ENCODE measurements at places on chromosomes 7 and 10.

DNA sequence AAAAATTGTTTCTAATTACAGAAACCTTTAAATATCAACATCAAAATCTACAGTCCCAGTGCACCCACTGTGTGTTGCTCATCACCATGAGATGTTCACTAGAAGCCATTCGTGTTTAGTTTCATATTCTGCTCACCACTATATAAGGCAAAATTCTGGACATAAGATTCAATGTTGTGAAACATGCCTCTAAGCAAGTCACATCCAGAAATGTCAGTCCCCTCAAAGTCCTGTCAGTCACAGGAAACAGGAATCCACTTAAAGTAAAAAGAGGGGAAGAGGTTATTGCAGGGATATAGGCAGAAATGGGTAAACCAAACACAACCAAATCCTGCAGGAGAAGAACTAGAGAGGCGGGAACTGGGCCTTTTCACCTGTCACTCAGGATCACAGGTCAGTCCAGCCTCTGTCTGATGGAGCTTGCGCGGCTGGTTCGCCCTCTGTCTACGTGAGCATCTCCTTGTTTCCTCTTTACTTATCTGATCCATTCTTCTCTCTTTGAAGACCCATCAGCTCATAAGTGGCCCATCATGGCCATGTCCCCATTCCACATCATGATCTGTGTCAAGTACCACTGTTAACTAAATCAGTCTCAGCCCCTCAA is 58.4 kb downstream of the MYPN start:
- DNase-seq: no peak

- DNase-seq: no peak
Observed at GRCh38 chr7:153081496-153081895, 321.9 kb downstream of the ACTR3B start.

DNA sequence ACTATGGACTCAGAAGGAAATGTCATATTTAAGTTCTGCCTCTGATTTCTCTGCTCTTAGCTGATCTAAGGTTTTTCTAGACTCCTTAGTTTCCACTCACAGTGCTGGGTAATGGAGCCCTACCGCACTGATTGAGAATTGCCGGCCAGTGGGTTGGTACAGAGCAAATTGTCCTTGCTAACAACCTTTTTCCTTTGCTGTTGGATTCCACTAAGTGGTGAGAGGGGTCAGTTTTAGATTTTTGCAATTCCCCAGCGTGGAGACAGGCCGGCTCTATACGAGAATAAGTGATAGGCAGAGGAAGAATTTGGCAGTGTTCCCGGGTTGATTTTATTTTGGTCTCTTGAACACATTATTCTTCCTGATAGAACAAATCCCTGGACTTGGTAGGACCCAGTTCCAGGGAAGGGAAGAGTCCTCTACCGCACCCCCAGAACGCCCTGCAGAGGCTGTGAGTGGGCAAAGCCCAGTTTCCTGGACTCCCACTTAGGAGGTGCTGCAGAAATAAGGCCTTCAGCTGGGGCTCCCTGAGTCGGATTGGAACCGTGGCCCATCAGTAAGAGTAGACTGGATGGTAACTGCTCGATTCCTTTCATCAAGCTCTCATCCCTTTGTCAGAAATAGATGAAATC is 3.0 kb upstream of the NRP1 start:
- peak; percentile 15 for DNase-seq

DNA sequence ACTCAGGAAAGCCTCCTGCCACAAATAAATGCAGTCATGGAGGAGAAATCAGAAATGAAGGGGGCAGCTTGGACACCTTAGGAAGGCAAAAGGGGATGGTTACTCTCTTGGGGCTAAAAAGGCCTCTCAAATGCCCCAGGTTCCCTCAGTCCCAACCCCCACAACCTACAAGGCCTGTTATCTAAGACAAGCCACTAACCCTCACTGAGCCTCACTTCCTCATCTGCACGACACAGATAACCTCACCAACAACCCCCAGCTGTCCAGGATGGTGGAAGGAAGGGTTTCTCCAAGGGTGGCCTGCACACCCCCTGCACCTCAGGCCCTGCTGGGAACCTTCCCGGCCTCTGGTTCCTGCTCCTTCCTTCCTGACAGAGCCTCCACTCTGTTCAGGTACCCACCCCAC is 29.2 kb downstream of the SORBS1 start:
- no peak for DNase-seq

DNA sequence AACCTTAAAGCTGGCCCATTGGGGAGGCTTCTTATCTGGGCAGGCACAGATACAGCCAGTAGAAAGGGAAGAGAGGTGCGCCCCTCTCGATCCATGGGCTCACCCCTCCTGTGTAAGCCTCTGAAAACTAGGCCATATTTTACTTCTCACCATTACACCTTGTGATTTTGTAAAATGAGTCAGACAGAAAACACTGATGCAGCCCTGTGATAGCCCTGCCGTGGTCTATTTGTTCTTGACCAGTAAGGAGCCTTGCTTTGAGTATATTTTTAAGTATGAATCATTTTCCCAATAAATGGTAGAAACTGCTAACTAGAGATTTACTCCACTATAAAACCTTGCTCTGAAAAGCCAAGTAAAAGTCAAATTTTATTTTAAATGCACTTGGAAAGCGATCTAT is 329.8 kb upstream of the MBL2 start:
- DNase-seq: no peak

DNA sequence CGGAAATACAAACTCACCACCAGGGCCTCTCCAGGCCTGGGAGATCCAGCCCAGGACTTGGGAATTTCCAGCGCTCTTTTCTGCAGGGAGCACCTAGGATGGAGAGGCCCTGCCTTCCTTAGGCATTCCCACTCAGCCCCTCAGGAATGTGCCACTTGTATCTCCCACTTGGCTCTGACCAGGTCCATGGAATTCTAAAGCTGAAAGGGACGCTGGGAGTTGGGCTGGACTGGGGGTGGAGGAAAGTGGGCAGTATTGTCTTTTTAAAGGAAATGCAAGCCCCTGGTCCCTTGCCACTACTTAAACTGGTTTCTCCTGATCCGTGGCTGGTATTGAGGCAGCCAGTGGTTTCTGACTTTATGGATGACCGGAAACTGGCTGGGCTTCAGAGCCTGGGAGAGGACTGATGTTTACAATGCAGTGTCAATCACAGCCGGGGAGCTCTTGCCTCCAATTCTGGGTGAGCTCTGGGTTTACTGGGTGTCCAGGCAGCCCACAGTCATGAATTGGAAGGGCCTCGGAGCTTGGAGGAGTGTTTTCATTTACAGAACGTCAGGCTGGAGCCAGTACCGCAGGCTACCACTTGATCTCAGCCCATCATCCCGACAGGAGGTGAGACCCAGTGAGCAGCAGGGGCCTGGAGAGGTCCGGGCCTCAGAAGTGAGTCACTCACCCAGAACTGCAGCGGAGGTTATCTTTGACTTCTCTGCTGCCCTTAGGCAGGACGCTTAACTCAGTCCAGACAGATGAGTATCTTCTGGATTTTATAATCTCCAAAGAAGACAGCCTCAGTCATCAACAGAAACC is 27.3 kb downstream of the AGAP3 start:
- peak; percentile 69 for DNase-seq

DNA sequence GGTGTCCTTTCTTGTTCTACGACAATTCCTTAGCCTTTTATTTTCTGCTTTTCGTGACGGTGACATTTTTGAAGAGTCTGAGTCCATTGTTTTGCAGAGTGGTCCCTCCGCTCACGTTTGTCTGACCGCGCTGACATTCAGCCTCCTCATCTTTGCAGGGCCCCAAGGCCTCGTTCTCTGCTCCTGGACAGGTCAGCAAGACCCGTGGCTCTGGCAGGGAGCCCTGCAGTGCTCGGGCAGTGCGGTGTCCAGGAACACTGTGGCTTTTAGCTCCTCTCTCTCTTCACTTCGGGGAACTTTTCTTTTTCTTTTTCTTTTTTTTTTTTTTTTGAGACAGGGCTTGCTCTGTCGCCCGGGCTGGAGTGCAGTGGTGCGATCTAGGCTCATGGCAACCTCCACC is 142.5 kb downstream of the DNAJB6 start:
- DNase-seq: no peak
